ENCODE measurements at places on chromosomes 2 and 18.

DNA sequence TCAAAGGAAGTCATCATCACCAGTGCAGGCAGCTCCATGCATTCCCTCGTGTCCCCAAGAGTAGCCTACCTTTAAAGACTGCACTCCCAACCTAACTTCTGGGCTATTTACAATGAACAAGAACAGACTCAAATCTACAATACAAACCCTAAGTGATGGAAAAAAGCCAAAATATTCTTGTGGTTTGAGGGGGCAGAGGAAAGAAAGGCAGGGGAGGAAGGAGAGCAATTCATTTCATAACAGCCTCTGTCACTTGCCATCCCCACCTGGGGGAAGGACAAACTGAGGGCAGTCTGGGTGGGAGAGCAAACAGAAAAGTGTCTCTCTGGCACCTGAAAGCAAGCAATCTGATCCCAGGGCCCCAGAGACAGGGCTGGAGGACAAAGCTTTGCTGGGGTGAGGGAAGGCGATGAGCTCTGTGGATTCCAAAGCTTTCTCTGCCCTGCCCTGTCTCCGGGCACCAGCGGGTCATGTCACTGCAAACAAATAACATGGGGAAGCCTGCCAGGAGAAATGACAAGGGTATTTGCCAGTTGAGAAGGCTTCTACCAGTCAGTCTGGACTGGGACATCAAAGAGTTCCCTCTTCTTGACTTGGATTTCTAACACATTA lies 528.0 kb upstream of the TNP1 start:
- no peak overlapping the region for H3K4me3 ChIP-seq
- no peaks in the 10 kb centered on the region for H3K36me3 ChIP-seq
- no peak for DNase-seq
- peaks cover 2% of the 10 kb centered on the region for H3K4me1 ChIP-seq
- no peak overlapping the region for H3K27ac ChIP-seq

DNA sequence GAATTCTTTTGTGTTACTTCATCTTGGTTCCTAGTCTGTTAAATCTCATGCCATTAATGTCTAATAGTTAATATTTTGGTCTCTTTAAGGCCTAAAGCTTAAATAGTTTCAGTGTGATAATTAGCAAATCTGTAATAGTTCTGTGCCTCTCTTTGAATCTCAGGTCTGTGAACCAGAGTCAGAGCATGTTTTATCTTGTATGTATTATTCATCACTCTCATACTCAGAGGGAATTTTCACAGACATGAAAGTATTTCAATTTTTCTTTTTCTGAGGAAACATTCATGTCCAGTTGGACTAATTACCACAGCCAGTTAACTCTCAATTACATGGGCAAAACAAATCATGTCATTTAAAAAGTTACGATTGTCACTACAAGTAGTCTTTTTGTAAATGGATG lies 931.9 kb upstream of the SLC39A10 start:
- H3K4me3 ChIP-seq: no peak overlapping the region
- H3K36me3 ChIP-seq: no peaks in the 10 kb centered on the region
- no peak for DNase-seq
- no peaks in the 10 kb centered on the region for H3K4me1 ChIP-seq

- H3K4me3 ChIP-seq: no peak overlapping the region
- H3K36me3 ChIP-seq: no peaks in the 10 kb centered on the region
- no peak overlapping the region for H3K27ac ChIP-seq
Observed at GRCh38 chr2:61549546-61549945, 11.4 kb upstream of the XPO1 start.

DNA sequence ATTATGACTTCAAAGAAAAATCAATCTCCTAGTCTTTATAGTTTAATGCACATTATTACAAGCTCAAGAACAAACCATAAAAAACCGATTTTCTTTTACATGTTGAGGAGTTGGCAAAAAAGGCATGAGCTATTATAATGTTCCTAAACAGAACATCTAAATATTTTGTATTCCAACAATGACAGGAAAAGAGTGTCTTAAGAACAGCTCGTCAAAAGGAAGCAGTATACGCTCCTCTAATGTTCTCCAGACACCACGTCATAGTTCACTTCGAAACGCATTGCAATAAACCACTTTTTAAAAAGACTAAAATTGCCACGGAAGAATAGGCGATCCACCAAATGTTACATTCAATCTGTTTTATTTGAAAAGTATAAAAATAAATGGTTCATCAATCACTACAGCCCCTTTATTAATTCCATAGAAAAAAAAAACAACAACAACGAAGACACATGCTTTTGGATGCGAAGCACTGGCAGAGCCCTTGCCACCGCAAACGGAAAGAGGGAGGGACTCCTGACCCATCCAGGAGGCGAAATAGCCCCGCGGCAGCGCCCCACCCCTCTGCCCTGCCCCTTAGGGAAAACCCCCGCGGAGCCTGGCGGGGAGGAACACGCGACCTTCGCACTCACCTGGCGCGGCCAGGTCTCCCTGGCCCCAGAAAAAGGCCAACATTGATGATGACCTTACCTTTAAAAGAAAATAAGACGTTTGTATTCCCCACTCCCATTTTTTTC lies 45.8 kb downstream of the MBP start:
- H3K27me3 ChIP-seq: no peaks in the 10 kb centered on the region
- no peak overlapping the region for H3K27ac ChIP-seq
- no peak for DNase-seq

GRCh38 chr2:8893978-8894820 lies 56.8 kb upstream of the KIDINS220 start:
- no peak overlapping the region for H3K4me3 ChIP-seq
- DNase-seq: no peak
- H3K4me1 ChIP-seq: no peaks in the 10 kb centered on the region
- no peaks in the 10 kb centered on the region for H3K27me3 ChIP-seq
- H3K27ac ChIP-seq: no peak overlapping the region

- H3K27ac ChIP-seq: no peak overlapping the region
- peaks cover 9% of the 10 kb centered on the region for H3K36me3 ChIP-seq
- no peaks in the 10 kb centered on the region for H3K27me3 ChIP-seq
Observed at GRCh38 chr2:177474998-177475397, 82.4 kb downstream of the AGPS start.

GRCh38 chr2:192016265-192016664 lies 169.4 kb upstream of the CAVIN2 start:
- H3K4me3 ChIP-seq: no peak overlapping the region
- no peak overlapping the region for H3K27ac ChIP-seq
- H3K36me3 ChIP-seq: no peaks in the 10 kb centered on the region
- no peaks in the 10 kb centered on the region for H3K4me1 ChIP-seq
- no peak for DNase-seq

- H3K27me3 ChIP-seq: no peaks in the 10 kb centered on the region
- DNase-seq: no peak
- H3K36me3 ChIP-seq: no peaks in the 10 kb centered on the region
- no peak overlapping the region for H3K27ac ChIP-seq
- no peak overlapping the region for H3K4me3 ChIP-seq
Observed at GRCh38 chr2:212708355-212708754, 169.8 kb upstream of the ERBB4 start.

GRCh38 chr2:165679621-165680020 lies 114.4 kb downstream of the GALNT3 start:
- no peaks in the 10 kb centered on the region for H3K27me3 ChIP-seq
- no peak overlapping the region for H3K4me3 ChIP-seq
- no peaks in the 10 kb centered on the region for H3K4me1 ChIP-seq
- H3K36me3 ChIP-seq: peaks cover 10% of the 10 kb centered on the region
- DNase-seq: no peak

DNA sequence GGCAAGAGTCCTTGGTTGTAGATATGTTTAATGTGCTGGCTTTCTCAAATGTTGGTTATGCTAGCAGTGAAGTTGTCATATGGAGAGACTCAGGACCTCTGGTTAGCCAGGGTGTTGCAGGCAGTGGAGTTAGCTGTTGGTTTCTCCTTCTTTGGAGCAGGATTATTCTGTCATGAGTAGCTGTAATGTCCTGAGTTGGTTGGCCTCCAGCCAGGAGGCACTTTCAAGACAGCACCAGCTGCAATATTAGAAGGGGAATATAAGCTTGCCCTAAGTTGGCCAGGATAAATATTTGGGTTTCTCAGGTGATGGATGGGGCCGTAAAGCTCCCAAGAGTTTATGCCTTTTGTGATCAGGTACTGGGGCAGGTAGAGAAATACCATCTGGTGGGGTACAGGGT lies 65.5 kb downstream of the MSTN start:
- H3K4me1 ChIP-seq: no peaks in the 10 kb centered on the region
- DNase-seq: no peak
- no peak overlapping the region for H3K4me3 ChIP-seq

GRCh38 chr2:101230541-101231001 lies 22.1 kb upstream of the CNOT11 start:
- no peaks in the 10 kb centered on the region for H3K36me3 ChIP-seq
- H3K4me3 ChIP-seq: no peak overlapping the region
- no peak for DNase-seq
- H3K27ac ChIP-seq: no peak overlapping the region
- no peaks in the 10 kb centered on the region for H3K27me3 ChIP-seq
- no peaks in the 10 kb centered on the region for H3K4me1 ChIP-seq

DNA sequence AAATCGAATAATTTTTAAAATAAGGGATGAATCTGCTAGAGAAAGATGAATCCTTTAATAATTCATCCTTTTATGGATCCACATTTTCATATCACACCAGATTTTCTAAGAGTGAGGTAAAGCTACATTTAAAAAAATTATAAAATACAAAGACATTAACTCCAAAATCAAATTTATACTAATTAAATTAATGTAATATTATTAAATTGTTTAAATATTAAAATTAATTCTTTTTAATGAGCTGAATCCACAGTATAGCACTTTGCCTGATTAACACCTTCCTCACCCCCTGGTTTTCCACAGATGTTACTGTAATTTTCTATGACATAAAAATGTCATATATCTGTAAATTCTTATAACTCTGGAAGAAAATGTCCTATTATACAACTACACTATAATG lies 26.2 kb downstream of the ZRANB3 start:
- no peak for DNase-seq
- no peaks in the 10 kb centered on the region for H3K27me3 ChIP-seq
- H3K36me3 ChIP-seq: peaks cover 1% of the 10 kb centered on the region
- H3K27ac ChIP-seq: no peak overlapping the region

DNA sequence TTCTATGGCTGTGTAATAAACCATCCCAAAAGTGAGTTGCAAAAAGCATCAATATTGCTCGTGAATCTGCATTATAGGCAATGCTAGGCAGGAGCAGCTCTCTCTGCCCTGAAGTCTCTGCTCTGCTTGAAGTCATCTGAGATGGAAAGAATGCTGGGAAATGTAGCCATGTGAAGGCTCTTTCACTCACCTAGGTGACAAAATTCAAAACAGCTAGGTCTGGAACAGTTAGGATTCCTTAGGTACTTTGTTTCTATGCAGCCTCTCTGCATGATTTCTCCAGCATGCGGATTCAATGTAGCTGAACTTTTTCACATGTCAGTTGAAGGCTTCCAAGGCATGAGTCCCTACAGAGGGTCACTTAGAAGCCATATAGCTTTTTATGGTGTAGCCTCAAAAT lies 1383.7 kb downstream of the LRP1B start:
- no peak for DNase-seq
- H3K4me1 ChIP-seq: no peaks in the 10 kb centered on the region
- H3K36me3 ChIP-seq: no peaks in the 10 kb centered on the region
- no peak overlapping the region for H3K27ac ChIP-seq
- no peak overlapping the region for H3K4me3 ChIP-seq

DNA sequence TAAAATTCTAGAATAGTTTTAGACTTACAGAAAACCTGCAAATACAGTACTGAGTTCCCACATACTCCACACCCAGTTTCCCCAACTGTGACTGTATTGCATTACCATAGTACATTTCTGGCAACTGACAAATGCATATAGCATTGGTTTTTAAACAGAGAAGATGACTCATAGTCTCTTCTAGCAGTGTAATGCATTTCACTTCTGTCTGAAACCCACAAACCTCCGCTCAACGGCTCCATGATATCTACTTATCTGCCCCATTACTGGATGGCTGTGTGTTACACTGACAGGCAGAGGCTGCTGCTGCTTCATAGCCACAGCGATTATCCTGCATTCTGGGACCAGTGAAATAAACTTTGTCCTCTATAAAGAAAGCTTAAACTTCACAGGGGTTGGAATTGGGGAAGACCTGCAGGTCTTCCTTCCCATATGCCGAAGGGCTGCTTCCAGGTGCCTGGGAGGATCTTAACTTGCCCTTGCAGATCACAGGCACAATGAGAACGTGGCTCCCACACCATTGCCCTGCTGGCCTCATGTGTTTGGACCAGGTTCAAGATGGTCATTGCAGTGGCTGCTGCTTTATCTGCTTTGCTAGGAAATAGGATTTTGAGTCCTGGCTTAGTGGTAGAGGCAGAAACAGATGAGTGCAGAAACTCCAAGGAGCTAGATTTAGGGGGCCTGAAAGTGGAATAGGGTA lies 742.6 kb upstream of the HS6ST1 start:
- H3K4me1 ChIP-seq: peaks cover 2% of the 10 kb centered on the region
- H3K36me3 ChIP-seq: no peaks in the 10 kb centered on the region
- DNase-seq: no peak
- H3K27me3 ChIP-seq: no peaks in the 10 kb centered on the region

- H3K36me3 ChIP-seq: no peaks in the 10 kb centered on the region
- H3K27ac ChIP-seq: no peak overlapping the region
- DNase-seq: no peak
Observed at GRCh38 chr2:65985986-65986385, 448.9 kb upstream of the MEIS1 start.

DNA sequence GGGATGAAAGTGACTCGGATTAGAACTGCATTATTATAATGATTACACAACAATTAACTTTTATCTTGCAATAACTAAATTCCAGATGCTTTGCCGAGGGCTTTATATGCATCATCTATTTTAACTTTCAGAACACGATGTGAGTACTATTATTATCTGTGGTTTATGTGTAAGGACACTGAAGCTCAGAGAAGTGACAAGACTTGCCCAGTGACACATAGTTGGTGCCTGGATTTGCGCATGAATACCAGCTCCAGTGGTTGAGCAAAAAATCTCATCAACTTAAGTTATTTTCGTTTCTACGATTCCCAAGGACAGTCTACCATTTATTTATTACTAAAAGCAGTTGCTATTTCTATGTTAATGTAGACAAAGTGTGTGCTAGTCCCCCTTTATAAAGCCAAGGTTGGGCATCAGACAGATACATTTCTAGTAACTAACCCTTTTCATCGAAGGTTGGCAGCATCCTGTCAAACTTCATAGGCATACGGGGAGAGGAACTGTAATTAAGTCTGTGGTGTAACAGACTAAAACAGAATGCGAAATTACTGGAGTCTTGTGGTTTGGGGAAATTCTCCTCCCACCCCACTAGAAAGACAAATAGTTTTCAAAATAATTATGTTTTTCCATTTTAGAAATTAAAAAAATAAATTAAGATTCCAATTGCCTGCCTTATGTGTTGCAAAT lies 73.2 kb upstream of the BOD1L2 start:
- DNase-seq: no peak
- H3K27me3 ChIP-seq: no peaks in the 10 kb centered on the region
- peaks cover 6% of the 10 kb centered on the region for H3K4me1 ChIP-seq
- H3K27ac ChIP-seq: no peak overlapping the region

GRCh38 chr2:6073191-6074088 lies 381.3 kb downstream of the SOX11 start:
- H3K4me1 ChIP-seq: peaks cover 68% of the 10 kb centered on the region
- H3K27ac ChIP-seq: peak overlapping the region; percentile 78
- H3K36me3 ChIP-seq: no peaks in the 10 kb centered on the region
- no peak overlapping the region for H3K4me3 ChIP-seq
- no peaks in the 10 kb centered on the region for H3K27me3 ChIP-seq

GRCh38 chr18:34710934-34711333 lies 836 bp downstream of the DTNA start:
- no peaks in the 10 kb centered on the region for H3K36me3 ChIP-seq
- no peak for DNase-seq
- no peak overlapping the region for H3K27ac ChIP-seq
- H3K4me3 ChIP-seq: no peak overlapping the region
- H3K27me3 ChIP-seq: peaks cover 56% of the 10 kb centered on the region
- peaks cover 11% of the 10 kb centered on the region for H3K4me1 ChIP-seq

Data from neuronal stem cell (in vitro differentiated cells).